ENCODE measurements at places on chromosomes 4 and X.

DNA sequence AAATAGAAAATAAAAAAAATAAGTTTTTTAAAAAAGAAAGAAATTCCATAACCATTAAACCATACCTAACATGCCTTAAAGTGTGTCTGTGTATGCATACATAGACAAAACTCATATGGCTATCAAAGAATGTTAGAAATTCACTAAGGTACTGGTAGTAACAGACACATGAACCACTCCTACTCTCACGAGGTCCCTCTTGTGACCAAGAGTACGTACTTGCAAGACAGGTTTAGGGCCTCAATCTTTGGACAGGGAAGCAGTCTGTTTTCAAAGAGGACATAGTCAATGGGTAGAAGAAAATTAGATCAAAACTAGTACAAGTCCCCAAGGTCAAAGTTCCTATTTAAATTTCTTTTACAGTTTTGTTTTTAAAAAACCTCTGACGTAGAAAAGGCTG, 117.3 kb downstream of the CHM start:
- peak; percentile 40 for DNase-seq

DNA sequence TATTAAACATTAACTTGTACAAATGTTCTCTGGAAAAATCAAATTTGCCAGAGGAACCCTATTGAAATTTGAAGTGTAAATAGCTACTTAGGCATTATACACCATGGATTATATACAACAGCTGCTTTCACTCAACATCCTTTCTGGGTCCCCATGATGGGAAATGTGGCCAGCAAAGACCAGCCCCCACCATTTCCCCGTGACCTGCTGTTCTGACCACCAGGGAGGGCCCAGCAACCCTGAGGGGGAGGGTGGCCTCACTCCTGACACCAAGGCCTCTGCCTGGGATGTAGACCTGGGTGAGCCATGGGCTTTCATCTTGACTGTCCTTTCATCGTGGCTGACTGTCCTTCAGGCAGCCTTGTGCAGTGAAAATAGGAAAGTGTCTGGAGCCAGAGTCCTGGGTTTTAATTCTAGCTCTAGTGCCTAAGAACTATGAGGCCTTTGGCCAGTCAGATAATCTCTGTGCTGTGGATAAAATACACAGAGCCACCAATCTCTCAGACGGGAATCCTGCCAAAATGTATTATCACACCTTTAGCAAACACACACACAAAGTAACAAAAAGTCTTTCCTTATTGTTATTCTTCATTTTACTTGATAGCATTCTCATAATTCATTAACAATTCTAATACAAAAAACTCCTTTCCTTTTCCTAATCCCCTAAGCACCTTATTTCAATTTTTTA, 45.1 kb downstream of the NR3C2 start:
- DNase-seq = no peak

GRCh38 chr4:109989044-109989443, 76.4 kb downstream of the EGF start:
- DNase-seq = no peak

GRCh38 chrX:46447384-46447783, 97.8 kb downstream of the ZNF674 start:
- peak; percentile 51 for DNase-seq
